ENCODE measurements at places on chromosomes 1 and 21. TPM values are rescaled to one million over a fixed set of nuclear protein-coding genes. Genes with fewer than 3 reads are reported as not detected.

GPR37L1 gene
- total RNA-seq: not detected

CTSK gene
- total RNA-seq: 27.4 TPM

CTTNBP2NL gene
- 15.4 TPM for total RNA-seq

HSD11B1 gene
- 168 TPM for total RNA-seq

OR14K1 gene
- total RNA-seq: not detected

RXFP4 gene
- not detected for total RNA-seq

PRUNE1 gene
- total RNA-seq: 11.8 TPM

EDARADD gene
- total RNA-seq: 0.48 TPM

LBR gene
- 44.5 TPM for total RNA-seq

Data from epithelial cell of alveolus of lung (primary cell).